GM12865 (cell line): ENCODE measurements at places on chromosomes 7 and 10.
A peak's percentile ranks its signal among the peaks of the same experiment; 100 is the strongest.

- peak; percentile 40 for DNase-seq
Measured at GRCh38 chr7:130721486-130722277, 12.3 kb downstream of the KLF14 start.

DNA sequence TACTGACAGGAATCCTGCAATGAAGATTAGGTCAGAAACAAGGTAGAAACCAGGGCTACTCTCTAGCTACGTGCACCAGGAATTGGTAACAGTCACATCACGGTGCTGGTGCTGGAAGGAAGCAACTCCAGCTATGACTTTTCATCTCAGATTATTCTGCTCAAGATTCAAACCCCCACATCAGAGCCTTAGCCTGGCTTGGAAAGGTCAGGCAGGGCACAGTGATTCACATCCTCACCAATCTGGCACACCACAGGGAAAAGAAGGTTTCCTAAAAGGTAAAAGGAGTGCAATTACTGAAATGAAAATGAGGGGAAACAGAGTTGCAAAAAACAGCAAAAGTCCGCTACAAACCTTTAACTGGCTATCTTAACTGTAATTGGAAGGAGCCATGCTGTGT is 240.2 kb upstream of the NPSR1 start:
- DNase-seq = no peak

GRCh38 chr7:16754856-16755317 is 1.3 kb downstream of the TSPAN13 start:
- no peak for DNase-seq

DNA sequence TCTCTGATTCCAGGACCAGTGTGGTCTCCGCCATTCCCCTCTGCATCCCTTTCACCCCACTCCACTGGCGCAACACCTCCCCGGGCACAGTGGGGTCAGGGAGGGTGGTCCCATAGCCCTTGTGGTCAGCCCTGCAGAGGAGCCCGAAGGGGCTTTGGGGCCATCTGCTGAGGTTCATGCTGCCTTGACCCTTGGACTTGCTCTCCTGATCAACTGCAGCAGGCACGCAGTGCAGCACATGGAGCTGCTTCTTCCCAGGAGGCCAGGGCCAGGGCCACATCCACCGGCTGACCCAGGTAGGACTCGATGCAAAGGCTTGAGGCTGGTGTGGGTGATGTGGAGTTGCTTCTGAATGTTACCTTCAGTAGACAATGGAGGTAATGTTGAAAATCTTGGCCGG is 35.1 kb downstream of the PDIA4 start:
- DNase-seq = no peak

DNA sequence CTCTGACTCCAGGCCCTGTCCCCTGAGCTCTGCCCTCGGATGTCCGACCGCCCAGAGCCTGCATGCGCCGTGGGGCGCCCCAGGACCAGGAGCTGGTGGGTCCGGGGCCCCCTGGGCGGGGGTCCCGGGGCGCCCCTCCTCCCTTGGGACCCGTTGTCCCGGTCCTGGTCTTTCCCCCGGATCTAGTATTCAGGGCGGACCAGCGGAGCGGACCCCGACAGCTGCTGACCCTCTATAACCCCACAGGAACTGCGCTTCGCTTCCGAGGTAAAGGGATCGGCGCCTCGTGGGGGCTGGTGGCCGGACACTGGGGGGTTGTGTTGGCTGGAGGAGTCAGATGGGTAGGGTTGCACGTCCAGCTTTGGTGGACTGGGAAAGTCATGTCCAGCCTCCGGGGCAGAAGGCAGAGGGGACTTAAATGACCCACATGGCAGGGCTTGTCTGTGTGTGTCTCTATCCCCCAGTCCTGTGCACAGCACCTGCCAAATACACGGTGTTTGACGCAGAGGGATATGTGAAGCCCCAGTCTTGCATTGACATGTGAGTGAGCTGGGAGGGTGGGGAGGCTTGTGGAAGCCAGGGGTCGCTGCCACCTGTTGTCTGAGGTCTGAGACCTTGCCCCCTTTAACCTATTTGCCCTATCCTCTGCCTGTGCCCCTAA is 520 bp downstream of the MOSPD3 start:
- DNase-seq = no peak
